ENCODE measurements at places on chromosomes 7 and 10.
A peak's percentile ranks its signal among the peaks of the same experiment; 100 is the strongest.

DNA sequence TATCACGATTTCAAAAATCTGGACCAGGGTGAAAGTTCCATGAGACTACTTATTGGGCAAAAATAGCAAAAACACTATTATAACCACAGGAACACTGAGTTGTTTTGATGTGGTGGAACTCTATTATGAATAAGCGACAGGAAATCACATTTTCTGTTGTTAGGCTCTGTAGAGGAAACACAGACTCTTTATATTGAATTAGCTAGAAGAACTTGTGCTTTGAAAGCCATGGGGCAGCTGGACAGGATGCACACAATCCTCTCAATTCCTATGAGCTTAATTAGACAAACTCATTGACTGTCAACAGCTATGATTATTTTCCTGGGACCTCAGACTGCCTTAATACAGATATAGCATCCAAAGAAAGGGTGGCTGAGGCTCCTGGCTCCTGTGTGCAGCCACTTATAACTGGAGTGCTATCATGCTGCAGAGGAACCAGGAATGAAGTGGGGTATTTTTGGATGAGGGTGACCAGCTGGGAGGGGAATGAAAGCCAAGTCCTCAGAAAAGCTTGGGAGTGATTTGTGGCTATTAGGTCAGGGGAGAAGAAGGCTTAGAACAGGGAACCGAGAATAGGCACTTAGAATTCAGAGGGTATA lies 657.3 kb downstream of the TYW1 start:
- DNase-seq: no peak

GRCh38 chr10:70308121-70309060 lies 24.6 kb upstream of the NPFFR1 start:
- no peak for DNase-seq

DNA sequence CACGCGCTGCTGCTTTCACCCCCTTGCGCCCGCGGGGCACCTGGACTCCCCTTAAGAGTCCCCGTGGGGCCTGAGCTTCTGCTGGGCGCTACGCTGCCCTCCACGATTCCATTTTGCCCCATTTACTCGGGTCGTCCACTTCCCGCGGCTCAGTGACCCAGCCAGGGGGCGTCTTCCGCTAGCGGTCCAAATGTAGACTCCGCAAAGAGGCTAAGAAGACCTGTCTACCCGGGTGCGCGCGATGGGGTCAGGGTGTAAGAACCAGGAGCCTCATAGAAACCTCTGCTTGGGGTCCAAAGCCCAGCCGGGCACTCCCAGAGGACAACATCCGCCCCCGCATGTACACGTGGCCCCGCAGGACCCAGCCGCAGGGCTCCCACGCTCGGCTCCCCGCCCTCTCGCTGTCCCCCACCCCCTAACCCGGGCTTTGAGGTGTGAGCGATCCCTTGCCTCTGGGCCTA lies 5.2 kb upstream of the HMX2 start:
- DNase-seq: no peak

DNA sequence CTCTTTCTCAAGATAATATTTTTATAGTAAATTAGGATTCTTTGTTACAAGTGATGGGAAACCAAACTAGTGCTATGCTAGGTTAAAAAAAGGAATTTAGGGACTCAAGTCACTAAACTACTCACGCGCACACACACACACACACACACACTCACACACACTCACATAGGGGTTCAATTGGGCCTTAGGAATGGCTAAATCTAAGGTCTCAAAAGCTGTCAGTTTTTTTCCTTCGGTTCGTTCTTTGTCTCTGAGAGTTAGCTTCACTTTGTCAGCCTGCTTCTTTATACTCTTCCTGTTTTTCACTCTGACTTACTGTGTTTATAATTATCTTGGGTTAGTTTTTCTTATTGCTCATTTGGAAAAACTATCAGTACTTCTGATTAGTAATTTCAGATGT lies 138.9 kb downstream of the ADK start:
- DNase-seq: no peak

DNA sequence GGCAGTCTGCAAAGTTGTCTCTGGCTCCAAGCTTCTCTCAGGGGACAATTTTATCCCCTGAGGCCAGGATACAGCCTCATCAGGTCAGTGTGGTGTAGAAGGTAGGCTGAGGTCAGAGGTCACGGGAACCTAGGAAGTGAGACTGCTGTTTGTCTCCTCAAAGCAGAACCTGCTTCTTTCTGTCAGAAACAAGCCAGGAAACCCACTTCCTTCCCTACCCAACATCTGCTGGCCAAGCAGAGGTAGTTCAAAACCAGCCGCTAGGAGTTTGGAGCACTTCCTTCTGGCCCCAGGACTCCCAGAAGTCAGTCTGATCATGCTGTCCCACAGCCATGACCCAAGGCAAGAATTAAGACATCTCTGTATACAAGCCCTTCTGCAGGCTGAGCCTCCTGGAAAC lies 12.2 kb downstream of the CLRN3 start:
- no peak for DNase-seq

- no peak for DNase-seq
Measured at GRCh38 chr7:110718503-110719205, 372.3 kb upstream of the LRRN3 start.

DNA sequence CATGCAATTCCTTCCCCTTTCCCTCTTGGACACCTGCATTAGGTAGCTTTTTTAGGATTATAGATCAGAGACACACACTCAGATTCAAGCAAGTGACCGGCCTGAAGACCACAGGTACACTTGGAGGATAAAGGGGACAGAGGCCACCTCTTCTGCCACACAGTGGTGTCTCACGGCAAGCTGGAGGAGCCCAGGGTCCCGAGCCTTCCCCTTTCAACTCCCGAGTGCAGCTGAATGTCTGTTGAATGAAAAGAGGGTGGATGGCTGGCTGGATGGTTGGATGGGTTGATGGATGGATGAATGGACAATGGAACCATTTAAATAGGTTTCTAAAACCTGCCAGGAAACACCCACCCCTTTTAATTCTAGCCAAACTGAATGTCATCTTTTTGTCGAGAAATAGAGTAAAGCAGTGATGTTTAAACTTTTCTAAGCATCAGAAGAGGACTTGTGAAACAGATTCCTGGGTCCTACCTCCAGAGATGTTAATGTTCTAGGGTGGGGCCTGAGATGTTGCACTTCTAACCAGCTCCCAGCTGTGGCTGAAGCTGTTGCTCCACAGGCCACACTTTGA lies 49.2 kb upstream of the ZMIZ1 start:
- DNase-seq: peak; percentile 14

DNA sequence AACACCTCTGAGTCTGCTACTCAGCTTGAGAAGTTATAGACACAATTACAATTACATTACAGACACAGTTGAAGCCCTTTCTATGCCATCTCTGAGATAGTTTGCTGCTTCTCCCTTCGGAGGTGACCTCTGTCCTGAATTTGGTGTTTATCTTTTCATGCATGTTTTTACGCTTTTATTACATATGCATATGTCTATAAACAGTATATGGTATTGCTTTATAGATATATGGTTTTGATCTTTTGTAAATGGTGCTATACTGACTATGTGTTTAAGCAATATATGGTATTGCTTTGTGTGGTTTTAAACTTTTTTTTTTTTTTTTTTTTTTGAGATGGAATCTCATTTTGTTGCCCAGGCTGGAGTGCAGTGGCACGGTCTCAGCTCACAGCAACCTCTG lies 48.4 kb downstream of the HK1 start:
- DNase-seq: no peak

DNA sequence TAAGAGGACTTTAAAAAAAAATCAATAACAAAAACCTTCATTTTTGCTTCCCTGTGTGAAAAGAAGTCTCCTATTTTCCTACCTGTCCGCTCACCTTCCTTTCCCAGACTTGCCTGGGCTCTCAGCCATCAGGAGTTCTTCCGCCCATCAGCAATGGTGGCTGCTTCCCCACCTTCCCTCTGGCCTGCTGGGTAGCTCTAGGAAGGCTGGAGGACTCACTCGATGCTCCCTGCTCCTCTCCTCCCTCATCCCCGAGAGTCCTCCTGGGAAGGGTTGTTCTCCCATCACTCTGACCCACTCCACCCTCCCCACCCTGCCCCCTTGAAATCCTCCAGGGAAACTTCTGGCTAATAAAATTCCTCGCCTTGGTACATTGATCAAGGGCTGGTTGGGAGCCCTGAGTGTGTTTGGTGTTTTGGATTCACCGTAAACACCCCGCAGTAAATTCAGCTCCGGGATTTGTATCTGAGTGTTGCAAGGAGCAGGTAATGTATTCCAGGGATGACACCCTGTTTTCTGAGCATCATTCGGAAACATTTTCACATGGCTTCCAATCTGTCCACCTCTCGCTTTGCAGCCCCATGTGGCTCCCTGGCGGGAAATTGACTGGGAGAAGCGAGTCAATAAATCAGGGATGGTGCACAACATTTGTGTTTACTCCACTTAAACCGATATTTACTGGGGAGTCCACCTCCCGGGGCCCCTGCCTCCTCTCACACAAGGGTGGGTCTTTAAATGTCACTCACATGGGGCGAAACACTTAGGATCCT lies 126.4 kb upstream of the SDK1 start:
- DNase-seq: no peak

DNA sequence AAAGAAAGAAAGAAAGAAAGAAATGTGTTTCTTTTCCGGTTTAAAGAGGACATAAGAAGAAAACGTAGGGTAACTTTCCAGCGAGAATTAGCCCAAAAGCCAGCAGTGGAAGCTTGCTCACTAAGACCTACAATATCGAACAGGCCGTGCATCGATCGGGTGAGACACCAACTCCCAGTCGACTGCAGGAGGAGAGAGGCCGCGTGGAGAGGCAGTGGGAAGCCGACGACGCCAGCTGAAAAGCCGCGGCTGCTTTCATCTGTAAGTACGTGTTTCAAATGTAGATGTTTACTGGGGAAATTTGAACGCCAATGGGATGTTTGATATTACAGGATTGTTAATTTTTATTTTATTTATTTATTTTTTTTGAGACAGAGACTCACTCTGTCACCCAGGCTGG lies 28.6 kb upstream of the GIMAP8 start:
- no peak for DNase-seq

- no peak for DNase-seq
Measured at GRCh38 chr10:82319562-82319961, 444.6 kb downstream of the NRG3 start.

GRCh38 chr7:77330169-77330882 lies 85.8 kb downstream of the GSAP start:
- DNase-seq: no peak

- no peak for DNase-seq
Measured at GRCh38 chr10:129769381-129770116, 194.5 kb downstream of the EBF3 start.

DNA sequence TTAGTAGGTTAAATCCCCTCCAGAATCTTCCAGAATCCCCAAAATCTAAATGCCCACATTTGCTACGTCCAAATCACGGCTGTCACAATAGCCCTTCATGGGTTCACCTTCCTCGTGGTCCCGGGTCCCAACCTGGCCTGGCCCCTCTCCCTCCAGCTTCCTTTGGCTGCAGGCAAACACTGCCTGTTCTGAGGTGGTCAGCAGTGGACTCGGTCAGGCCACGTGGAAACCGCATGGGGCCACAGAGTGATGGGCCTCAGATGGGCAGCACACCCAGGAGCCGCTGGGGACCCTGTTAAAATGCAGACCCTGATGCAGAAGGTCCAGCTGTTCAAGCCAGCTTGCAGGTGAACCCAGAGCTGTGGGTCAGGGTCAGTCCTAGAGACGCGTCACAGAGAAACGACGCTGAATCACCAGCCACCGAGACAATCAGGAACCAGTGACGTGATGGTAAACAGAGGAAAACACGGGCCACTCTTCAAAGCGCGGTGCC lies 588.6 kb downstream of the DNAJB6 start:
- DNase-seq: no peak

DNA sequence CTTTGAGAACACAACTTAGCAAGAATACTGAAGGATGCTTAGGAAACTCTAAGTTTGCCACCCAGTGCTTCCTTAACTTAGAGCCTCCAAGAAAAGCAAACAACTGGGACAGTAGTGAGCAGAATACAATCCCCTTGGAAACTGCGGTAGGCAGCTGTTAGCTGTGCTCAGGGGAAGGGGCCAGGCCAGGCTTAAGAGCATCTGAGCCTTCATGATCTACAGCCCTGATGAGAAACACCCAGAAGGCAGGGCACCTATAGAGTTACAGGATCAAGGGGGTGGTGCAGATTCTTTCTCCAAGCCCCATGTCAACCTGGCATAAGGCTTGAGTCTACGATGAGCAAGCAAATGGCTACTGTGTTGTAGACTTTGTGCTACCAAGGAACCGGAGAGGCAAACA lies 51.4 kb upstream of the DLG5 start:
- no peak for DNase-seq

DNA sequence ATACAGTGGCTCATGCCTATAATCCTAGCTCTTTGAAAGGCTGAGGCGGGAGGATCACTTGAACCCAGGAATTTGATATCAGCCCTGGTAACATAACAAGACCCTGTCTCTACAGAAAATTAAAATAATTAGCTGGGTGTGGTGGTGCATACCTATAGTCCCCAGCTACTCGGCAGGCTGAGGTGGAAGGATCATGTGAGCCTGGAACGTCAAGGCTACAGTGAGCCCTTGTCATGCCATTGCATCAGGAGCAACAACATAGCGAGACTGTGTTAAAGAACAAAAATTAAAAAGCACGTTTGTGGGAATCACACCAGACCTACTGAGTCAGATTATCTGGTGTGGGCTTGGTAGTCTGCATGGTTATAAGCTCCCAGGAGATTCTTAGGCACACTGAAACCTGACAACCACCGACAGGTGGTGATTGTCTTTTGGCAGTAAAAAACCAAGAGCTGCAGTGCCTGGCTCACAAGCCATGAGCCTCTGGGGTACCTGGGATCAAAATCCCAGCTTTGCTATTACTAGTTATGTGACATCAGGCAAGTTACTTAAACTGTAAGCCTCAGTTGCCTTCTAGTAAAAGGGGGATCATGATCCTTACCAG lies 146.9 kb downstream of the SND1 start:
- no peak for DNase-seq

GRCh38 chr10:60496181-60496580 lies 106.5 kb upstream of the ANK3 start:
- no peak for DNase-seq

DNA sequence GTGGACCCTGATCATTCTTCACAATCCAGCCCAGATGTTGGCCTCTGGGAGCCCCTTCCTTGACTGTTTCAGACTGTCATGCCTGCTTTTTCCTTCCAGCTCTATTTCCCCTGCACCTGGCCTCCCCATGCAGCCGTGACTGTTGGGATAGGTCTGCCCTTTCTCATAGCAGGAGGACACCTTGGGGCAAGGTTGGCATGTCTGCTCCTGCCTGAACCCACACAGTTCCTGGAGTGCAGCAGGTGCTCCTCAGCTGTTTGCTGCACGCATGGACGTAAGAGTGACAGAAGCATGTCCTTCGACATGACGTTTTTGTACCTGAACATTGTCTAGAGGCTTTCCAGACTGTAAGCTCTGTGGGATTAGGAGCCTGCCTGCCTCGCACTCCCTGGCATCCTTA lies 24.0 kb downstream of the POR start:
- DNase-seq: no peak

GRCh38 chr7:38335492-38336147 lies 62.2 kb upstream of the TARP start:
- DNase-seq: peak; percentile 62

DNA sequence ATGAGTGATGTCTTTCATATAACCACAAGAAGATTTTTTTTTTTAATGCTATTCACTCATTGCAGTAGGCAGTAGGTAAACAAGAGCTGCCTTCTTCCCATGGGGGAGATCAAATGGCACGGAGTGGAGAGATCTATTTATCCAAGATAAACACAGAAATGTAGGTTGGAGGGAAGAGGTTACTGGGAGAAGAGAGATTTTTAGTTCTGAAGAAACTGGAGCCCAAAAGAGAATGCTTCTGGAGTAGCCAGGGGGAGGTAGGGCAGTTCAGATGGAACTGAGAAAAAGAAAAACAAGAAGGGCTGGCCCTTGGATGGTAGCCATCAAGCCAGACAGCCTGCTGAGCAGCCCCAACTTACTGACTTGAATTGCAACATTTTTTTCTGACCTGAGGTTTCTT lies 270.1 kb upstream of the TPK1 start:
- no peak for DNase-seq

GRCh38 chr10:26725837-26726727 lies 28.6 kb downstream of the PDSS1 start:
- peak; percentile 45 for DNase-seq

Data from uterus (tissue), 4 donors.